ENCODE measurements at places on chromosomes 2 and 18.

DNA sequence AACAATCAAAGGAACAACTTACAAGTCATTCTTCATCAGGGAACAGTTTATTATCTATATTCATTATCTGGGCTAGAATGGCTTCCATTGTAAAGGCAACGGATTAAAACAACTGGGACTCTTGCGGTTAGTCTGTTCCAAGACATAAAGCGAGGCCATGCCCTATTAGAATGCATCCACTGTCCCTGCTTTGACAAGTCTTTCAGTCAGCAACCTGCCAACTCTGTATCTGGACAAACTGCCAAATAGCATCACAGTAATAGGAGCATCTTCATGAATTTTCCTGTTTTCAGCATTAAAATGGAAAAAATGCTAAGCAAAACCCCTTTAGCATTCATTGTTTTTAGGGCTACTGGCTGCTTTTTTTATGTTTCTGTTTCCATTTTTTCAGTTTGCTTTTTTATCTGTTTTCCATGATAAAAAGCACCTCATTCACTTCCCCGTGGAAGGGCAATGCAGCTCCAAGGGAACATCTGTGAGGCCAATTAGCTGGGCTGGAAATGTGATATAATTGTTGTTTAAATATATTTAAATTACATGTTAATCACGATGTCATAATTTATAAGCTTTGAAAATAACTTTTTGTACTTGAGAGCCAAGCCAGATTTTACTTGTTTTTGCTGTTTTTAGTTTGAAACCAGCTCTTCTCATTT, 834.3 kb downstream of the CPS1 start:
- DNase-seq, result no peak

DNA sequence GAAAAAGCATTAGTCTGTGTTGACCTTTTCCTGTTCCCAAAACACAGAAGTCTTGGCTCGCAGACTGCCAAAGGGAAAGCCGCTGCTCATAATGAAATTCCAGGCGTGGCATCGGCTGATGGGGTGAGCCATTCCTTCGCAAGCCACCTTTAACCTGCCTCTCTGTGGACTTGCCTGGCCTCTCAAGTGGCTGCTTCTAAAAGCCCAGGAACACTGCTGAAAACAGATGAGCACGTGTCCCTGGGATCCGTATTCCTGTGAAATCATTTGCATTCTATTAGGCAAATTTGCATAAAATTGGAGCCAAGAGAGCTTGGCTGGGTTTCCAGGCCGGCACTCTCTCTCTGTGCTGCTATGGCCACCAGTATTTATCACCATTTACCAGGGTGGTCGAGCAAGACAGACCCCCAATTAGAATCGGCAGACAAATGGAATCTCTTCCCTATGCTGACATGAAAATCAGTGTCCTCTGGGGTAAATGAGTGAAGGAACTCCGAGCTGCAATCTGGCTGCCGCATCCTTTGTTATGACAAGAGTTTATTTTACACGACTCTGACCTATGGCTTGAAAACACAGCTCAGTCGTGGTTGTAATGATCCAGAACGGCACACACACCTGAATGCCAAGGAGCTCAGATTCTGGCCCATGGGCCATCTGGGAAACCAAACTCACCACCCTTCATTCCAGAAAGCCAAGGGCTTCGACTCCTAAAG, 21.7 kb downstream of the BCL2 start:
- no peak for DNase-seq

DNA sequence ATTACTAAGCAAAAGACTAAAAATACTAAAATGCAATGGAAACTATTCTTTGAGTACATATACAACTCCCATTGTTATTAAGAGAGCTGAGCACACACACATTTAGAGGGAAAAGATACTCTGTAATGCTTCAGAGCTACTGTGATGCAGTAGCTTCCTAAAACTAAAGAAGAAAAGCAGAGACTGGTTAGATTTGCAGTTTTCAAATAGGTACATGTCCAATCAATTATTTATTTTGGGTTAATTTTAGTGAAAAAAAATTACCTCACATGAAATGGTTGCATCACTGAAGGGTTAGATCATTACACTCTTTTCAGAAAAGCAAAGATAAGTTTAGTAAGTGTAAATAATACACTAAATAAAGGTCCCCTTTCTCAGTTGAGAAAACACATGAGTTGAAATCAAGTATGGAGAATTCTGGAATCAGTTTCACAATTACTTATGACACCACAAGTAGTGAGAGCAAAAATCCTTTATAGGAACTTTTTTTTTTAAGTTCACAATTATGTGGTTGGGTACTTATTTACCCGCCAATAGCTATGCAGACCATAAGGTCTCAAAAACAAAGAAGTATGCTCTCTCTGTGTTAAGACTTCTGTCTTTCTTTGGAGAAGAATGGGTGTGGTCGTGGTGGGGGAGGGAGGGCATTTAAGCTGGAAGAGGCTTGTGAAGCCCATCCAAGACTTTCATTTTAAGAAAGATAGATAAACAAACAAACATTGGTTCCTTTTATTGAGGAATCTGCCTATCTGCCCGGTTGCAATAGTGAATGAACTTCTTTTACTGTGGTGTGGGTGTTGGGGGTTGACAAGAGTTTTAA, 25.3 kb upstream of the SERTAD2 start:
- DNase-seq, result no peak

- no peak for DNase-seq
Measured at GRCh38 chr2:197239434-197239833, 71.1 kb downstream of the ANKRD44 start.

- DNase-seq, result no peak
Measured at GRCh38 chr2:80147690-80148089, 156.9 kb downstream of the LRRTM1 start.

GRCh38 chr2:176561706-176562105, 292.5 kb downstream of the MTX2 start:
- DNase-seq, result no peak

GRCh38 chr2:97743913-97744312, 30.5 kb downstream of the ZAP70 start:
- no peak for DNase-seq

- no peak for DNase-seq
Measured at GRCh38 chr2:72116081-72116533, 31.6 kb downstream of the CYP26B1 start.

DNA sequence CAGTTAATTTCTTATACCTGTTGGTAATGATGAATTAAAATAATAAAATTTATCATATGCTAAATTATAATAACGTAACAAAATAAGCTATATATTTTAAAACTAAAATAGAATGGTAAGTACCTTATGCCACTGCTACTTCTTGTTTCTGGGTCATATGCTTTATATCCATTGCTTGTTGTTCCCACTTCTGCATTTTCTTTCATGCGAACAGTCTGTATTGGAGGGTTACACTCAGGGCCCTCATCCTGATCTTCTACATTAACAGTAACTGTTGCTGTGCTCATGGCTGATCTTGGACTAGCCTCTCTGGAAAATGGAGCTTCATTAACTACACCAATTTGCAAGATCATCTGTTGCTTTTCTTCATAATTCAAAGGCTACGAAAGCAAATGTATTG, 22.2 kb downstream of the DSC2 start:
- DNase-seq, result no peak

- DNase-seq, result no peak
Measured at GRCh38 chr2:177600917-177601316, 208.3 kb downstream of the AGPS start.

- peak; percentile 17 for DNase-seq
Measured at GRCh38 chr18:12593866-12594265, 64.0 kb downstream of the SPIRE1 start.

- DNase-seq, result no peak
Measured at GRCh38 chr18:63286926-63287325, 32.6 kb downstream of the BCL2 start.

- no peak for DNase-seq
Measured at GRCh38 chr2:138298900-138299299, 202.7 kb upstream of the SPOPL start.

DNA sequence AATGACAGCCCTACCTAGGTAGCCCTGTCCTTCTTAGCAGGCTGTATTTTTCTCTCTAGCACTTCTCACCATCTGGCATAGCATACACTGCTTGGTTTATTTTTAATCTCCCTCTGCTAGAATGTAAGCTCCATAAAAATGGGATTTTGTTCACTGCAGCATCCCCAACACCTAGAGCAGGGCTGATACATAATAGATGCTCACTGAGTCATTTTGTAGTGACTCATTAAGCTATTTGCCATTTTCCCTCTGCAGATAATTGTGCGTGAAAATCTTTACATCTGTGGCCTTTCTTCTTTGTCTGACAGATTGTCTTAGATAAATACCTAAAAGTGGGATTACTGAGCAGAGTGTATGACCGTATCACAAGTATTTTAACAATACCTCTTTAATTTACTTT, 82.5 kb downstream of the CERS6 start:
- DNase-seq, result no peak

DNA sequence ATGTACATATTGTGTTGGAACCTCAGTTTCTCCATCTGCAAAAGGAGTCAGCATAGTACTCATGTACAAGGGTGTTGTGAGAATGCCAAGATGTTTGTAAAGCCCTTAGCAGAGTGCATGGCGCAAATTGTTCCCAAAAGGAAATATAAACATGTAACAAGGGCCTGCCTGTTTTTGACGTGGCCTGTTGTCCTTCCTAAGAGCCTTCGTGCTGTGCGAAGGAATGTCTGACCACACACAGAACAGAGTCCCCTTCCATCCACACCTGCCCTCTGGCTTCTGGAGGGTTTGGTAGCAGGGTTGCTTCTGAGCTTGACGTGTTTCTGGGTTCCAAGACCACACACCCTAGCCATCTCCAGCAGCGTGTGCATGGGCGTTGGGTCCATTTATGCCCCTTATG, 34.9 kb downstream of the CABLES1 start:
- no peak for DNase-seq

- DNase-seq, result no peak
Measured at GRCh38 chr2:121599963-121600651, 49.2 kb downstream of the CLASP1 start.

DNA sequence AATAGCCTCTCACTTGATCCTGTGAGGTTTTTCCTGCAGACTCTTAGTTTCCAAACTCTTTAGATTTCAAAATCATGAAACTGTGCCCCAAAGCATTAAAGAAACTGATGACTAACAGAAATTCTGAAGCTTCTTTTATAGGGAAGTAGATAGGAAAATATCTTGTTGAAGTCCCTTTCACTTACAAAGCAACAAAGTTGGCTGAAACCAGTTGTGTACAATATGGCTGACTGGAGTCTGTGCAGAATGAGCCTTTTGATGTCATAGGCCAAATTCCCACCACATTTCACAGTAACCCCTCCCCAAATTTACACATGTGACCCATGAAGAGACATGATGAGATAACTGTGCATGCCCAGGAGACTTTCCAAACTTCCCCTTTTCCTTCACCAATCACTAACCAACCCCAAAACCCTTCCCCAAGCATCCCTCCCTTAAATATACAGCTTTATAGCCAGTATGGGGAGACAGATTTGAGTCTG, 61.7 kb upstream of the NCK2 start:
- no peak for DNase-seq

DNA sequence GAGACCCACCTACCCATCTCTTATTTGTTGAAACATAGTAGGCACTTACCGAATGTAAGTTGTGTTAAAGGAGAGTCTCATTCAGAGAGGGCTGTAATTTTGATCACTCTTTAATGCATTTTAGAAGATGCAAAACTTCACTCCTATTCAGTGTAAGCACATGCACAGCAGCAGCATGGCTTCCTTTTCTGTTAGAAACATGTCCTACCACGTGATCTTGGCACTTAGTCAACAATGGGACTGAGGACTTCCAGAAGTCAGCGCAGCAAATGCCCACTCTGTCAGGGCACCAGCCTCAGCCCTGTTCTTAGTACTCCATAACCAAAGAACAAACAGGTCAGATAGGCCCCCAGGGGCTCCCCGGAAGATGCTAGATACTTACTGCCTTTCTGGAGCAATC, 456.5 kb downstream of the METTL4 start:
- DNase-seq, result no peak

- DNase-seq, result no peak
Measured at GRCh38 chr2:64295326-64296139, 151.3 kb upstream of the PELI1 start.

- DNase-seq, result no peak
Measured at GRCh38 chr18:23134780-23135549, at the start of gene CABLES1. Gene CABLES1 (plus strand): TSS chr18:23135485. CDS start chr18:23135763, 278 bp downstream.

- DNase-seq, result no peak
Measured at GRCh38 chr2:234218266-234219045, 168.0 kb downstream of the SPP2 start.

- DNase-seq, result no peak
Measured at GRCh38 chr2:156192468-156192867, 140.1 kb downstream of the NR4A2 start.

DNA sequence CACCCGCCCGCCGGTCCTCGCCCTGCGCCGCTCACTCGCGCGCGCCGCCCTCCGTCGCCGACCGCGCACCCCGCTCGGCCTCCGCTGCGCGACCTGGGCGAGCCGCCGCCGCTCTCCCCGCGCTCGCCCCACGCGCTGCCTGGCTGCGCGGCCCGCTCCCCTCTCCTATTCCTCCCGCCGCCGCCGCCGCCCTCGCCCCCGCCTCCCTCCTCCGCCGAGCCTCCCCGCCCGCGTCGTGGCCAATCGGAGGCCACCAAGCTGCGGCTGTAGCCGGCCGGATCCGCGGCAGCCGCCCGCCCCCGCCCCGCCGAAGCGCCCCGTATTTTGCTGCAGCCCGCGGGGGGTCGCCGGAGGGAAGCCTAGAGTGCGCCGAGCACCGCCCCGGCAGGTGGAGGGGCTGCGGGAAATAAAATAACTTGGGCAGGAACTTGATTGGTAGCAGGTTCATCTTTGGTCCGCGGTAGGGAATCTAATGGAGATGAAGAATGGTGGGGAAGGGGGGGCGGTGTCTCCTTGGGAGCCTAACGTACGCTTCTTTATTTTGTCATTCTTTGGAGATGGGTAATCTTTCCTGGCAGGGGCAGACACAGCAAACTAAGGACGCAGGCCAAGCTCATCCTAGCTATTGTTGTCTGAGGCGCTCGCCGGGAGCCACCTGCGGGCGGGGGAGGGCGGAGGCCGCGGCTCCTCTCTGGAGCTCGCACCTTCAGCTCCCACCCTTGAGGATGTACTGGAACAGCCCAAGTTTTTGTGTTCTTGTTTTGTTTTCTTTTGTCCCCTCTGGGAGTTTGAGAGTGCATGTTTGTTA, 1.1 kb upstream of the CDH2 start:
- DNase-seq, result no peak
